Naive thymus-derived CD4-positive, alpha-beta T cell (primary cell): ENCODE measurements at places on chromosomes 3 and 15. TPM values are rescaled to one million over a fixed set of nuclear protein-coding genes. Genes with fewer than 3 reads are reported as not detected.

DNA sequence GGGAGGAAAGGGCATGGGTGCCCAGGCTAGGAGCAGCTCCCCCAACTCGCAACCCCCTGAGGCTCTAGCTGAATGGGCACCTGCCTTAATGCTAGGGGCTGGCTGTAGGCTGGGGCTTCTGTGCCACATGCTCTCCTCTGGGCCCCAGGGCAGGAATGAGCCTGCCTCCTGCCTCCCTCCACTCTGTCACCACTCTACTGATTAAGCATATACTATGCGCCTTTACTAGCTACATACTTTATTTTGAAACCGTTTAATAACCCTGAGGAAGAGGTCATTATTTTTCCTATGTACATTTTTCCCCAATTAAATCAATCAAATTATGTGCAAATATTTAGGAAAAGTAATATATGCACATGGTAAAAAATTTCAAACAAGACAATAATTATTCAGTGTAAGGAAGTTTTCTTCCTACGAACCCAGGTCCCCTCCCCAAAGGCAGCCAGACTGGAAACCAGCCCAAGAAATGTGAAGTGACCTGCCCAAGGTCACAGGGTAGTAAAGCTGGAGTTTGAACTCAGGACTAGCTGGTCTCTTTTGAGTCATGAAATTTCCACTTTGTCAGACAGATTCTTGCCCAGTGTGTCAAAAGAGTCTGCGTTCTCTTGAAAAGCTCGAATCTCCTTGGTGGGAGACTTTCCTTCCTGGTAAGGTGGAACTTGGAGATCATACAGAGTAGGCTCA, 122.5 kb downstream of the DNAJB8 start:
- no peak for DNase-seq
- no peaks in the 10 kb centered on the region for H3K4me1 ChIP-seq
- H3K27ac ChIP-seq, result no peak overlapping the region
- H3K36me3 ChIP-seq, result peaks cover 32% of the 10 kb centered on the region
- no peak overlapping the region for H3K4me3 ChIP-seq
- H3K27me3 ChIP-seq, result no peaks in the 10 kb centered on the region

DNA sequence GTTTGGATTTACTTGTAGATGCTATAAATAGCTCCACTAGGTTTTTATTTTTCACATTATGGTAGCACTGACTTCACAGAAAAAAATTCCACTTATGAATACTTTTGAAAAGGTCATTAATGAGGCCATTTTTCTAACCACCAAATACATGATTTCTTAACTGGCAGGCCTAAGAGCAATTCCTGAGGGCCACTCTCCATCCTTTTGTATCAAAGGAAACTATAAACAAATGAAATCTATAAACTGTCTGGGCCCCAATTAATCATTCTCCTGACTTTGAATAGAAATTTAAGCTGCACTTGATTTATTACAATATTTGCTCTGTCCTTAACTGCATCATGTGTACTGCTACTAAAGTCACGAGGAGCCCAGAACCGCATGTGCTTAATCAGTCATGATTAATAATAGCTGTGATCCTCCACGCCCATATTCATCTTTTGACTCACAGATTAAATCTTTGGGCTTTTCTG, 25.1 kb upstream of the MTMR10 start:
- no peak overlapping the region for H3K4me3 ChIP-seq
- H3K4me1 ChIP-seq, result peaks cover 15% of the 10 kb centered on the region
- no peaks in the 10 kb centered on the region for H3K36me3 ChIP-seq
- no peak overlapping the region for H3K27ac ChIP-seq
- DNase-seq, result no peak

Gene PRC1
- total RNA-seq, result 2.6 TPM

DNA sequence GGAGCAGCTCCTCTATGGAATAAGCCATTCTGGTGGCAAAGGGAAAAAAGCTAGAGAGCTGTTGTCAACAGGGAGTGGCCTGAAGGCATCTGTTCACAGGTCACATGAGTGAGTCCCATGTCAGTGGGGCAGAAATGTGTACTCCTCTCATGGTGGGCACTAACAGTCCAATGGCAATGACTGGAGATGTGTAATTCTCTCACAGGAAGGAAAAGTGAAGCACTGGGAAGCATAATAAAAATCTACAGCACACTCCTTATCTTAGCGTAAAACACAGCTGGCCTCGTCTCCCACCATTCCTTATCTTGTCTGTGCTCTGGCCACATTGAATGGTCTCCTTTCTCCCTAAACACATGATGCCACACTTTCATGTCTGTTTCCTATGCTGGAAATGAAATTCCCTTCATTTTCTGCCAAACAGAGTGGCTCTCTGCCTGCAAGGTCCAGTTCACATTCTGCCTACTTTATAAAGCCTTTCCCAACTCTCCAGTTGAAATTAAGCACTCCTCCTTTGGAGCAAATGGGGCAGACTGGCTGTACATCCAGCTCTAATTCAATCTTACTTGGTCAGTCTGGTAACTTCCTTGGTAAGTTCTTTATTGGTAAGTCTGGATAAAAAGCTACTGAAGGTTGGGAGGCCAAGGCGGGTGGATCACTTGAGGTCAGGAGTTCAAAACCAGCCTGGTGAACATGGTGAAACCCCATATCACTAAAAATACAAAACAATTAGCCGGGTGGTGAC, 139.8 kb downstream of the RPL22L1 start:
- no peak overlapping the region for H3K4me3 ChIP-seq
- no peaks in the 10 kb centered on the region for H3K4me1 ChIP-seq
- H3K27ac ChIP-seq, result no peak overlapping the region
- H3K27me3 ChIP-seq, result no peaks in the 10 kb centered on the region

Gene RARB
- total RNA-seq, result not detected

DNA sequence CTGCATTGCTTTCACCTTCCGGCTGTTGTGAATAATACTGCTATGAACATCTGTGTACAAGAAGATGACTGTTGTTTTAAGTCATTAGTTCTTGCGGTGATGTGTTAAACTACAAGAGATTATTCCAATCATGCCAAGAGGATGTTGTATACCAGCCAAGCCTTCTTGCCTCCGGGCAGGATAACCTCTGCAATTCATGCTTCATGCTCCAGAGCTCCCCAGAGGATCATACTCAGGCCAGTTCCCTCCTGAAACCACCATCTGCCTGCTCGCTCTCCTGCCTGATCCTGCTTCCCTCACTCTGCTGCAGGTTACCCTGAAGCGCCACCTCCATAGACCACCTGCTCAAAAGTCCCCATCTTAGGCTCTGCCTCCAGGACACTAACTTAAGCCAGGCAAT, 187.1 kb upstream of the PROK2 start:
- no peak for DNase-seq
- no peaks in the 10 kb centered on the region for H3K27me3 ChIP-seq
- no peaks in the 10 kb centered on the region for H3K36me3 ChIP-seq
- H3K4me1 ChIP-seq, result no peaks in the 10 kb centered on the region

DNA sequence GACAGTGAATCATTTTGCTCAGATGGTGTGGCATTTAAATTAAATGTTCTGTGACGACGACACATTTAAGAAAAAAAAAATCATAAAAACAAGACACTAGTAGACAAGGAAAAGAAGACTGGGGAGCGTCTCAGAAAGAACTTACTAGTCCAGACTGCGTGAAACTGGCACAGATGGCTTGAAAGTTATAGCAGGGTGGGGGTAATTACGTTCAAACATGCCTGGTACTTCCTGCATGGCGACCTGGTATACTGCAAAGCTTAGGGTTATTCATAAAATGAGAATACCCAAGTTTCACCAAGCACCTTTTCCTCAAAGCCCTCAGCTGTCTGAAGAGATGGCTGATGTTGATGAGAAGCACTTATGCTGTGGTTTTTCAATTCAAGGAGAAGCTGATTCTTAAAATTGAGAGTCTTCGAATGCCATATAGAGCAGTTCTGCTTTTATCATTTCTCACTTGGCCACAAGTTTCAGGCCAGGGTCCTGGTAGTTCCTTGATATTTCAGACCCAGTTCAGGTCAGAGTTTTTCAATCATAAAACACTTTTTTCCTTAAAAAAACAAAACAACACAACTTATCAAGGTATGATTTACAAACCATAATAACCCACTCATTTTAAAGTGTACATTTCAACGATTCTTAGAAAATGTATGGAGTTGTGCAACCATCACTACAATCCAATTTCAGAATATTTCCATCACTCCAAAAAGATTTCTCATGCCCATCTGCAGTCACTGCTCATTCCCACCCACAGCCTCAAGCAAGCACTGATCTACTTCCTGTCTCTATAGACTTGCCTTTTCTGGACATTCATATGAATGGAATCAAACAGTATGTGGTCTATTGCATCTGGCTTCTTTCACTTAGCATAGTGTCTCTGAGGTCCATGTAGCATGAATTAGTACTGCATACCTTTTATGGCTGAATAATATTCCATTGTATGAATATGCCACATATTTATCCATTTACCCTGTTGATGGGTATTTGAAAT, 24.7 kb downstream of the PCOLCE2 start:
- no peak overlapping the region for H3K27ac ChIP-seq
- no peak for DNase-seq
- no peaks in the 10 kb centered on the region for H3K36me3 ChIP-seq
- no peak overlapping the region for H3K4me3 ChIP-seq
- H3K27me3 ChIP-seq, result no peaks in the 10 kb centered on the region

GRCh38 chr15:43255376-43255775, 11.4 kb downstream of the TGM5 start:
- no peaks in the 10 kb centered on the region for H3K4me1 ChIP-seq
- no peak for DNase-seq
- no peak overlapping the region for H3K4me3 ChIP-seq

Gene PLCL2
- total RNA-seq, result 60.2 TPM

GRCh38 chr3:59249698-59250361, 200.0 kb upstream of the CFAP20DC start:
- no peak for DNase-seq
- no peaks in the 10 kb centered on the region for H3K27me3 ChIP-seq
- no peaks in the 10 kb centered on the region for H3K36me3 ChIP-seq
- H3K27ac ChIP-seq, result no peak overlapping the region

GRCh38 chr3:178260887-178261565, 275.2 kb upstream of the KCNMB2 start:
- DNase-seq, result no peak
- no peak overlapping the region for H3K27ac ChIP-seq
- H3K4me1 ChIP-seq, result no peaks in the 10 kb centered on the region
- H3K36me3 ChIP-seq, result no peaks in the 10 kb centered on the region

GRCh38 chr3:155861476-155862183, 7.4 kb upstream of the SLC33A1 start:
- H3K4me1 ChIP-seq, result no peaks in the 10 kb centered on the region
- no peaks in the 10 kb centered on the region for H3K27me3 ChIP-seq

Gene CTXN2
- total RNA-seq, result not detected

- no peak for DNase-seq
- no peaks in the 10 kb centered on the region for H3K27me3 ChIP-seq
- H3K4me3 ChIP-seq, result no peak overlapping the region
- H3K27ac ChIP-seq, result no peak overlapping the region
- H3K36me3 ChIP-seq, result no peaks in the 10 kb centered on the region
- no peaks in the 10 kb centered on the region for H3K4me1 ChIP-seq
Observed at GRCh38 chr15:75836959-75837334, 6.3 kb upstream of the UBE2Q2 start.

Gene DNAH1
- 27.0 and 32.1 TPM in 2 replicates for total RNA-seq

- no peak overlapping the region for H3K27ac ChIP-seq
- DNase-seq, result no peak
- H3K36me3 ChIP-seq, result no peaks in the 10 kb centered on the region
- no peak overlapping the region for H3K4me3 ChIP-seq
Observed at GRCh38 chr3:16392717-16393116, 120.8 kb downstream of the RFTN1 start.

GRCh38 chr3:135018149-135018923, 223.3 kb downstream of the EPHB1 start:
- DNase-seq, result no peak
- H3K27ac ChIP-seq, result no peak overlapping the region
- H3K36me3 ChIP-seq, result no peaks in the 10 kb centered on the region
- no peaks in the 10 kb centered on the region for H3K27me3 ChIP-seq
- H3K4me1 ChIP-seq, result no peaks in the 10 kb centered on the region
- H3K4me3 ChIP-seq, result no peak overlapping the region

DNA sequence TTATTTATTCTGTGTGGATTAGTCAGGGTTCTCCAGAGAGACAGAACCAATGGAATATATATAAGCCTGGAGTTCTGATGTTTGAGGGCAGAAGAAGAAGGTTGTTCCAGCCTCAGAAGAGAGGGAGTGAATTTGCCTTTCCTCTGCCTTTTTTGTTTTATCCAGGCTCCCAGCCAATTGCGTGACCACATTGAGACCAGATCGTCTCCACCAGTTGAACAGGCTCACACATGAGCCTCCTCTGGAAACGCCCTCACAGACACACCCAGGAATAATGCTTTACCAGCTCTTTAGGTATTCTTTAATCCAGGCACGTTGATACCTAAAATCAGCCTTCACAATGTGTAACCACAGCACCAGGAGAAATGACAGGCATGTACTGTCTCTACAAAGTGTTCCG, 923.1 kb downstream of the TBL1XR1 start:
- H3K27me3 ChIP-seq, result no peaks in the 10 kb centered on the region
- no peak overlapping the region for H3K4me3 ChIP-seq
- no peak overlapping the region for H3K27ac ChIP-seq
- no peaks in the 10 kb centered on the region for H3K36me3 ChIP-seq
- DNase-seq, result no peak
- no peaks in the 10 kb centered on the region for H3K4me1 ChIP-seq

Gene SERINC4
- total RNA-seq, result not detected

Gene SLC28A1
- not detected for total RNA-seq

GRCh38 chr15:95830281-95830680, 500.2 kb upstream of the NR2F2 start:
- DNase-seq, result no peak
- no peak overlapping the region for H3K4me3 ChIP-seq
- no peaks in the 10 kb centered on the region for H3K27me3 ChIP-seq

GRCh38 chr15:89998141-89998661, 2.9 kb upstream of the ZNF710 start:
- no peak overlapping the region for H3K4me3 ChIP-seq
- H3K27ac ChIP-seq, result no peak overlapping the region
- no peaks in the 10 kb centered on the region for H3K27me3 ChIP-seq
- no peaks in the 10 kb centered on the region for H3K36me3 ChIP-seq

- DNase-seq, result no peak
- peaks cover 25% of the 10 kb centered on the region for H3K4me1 ChIP-seq
- H3K4me3 ChIP-seq, result no peak overlapping the region
- no peaks in the 10 kb centered on the region for H3K36me3 ChIP-seq
- H3K27ac ChIP-seq, result no peak overlapping the region
Observed at GRCh38 chr3:20051123-20051806, 11.0 kb downstream of the KAT2B start.

Gene SLC22A13
- 0.62 TPM for total RNA-seq

Gene NTRK3
- 0.05 and 0.13 TPM in 2 replicates for total RNA-seq

Gene ZXDC
- 71.3 TPM for total RNA-seq

GRCh38 chr3:17195192-17195611, 310.4 kb downstream of the PLCL2 start:
- DNase-seq, result no peak
- no peaks in the 10 kb centered on the region for H3K27me3 ChIP-seq
- H3K27ac ChIP-seq, result no peak overlapping the region
- H3K4me1 ChIP-seq, result no peaks in the 10 kb centered on the region
- H3K4me3 ChIP-seq, result no peak overlapping the region

Gene SAMMSON
- total RNA-seq, result not detected

DNA sequence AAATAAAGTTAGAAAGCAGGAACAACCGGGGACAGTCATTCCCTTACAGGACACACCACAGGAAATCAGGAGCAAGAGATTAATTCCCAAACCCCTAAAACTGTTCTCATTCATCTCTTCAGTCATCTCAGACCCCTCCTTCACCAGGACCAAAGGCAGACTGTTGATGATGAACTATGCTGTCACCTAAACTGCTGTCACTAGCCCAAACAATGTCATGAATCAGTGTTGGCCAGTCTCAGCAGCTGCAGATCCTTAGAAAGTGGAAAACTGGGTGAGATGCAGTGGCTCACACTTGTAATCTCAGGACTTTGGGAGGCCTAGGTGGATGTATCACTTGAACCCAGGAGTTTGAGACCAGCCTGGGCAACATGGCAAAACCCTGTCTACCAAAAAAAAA, 909.6 kb downstream of the ROBO1 start:
- DNase-seq, result no peak
- H3K36me3 ChIP-seq, result no peaks in the 10 kb centered on the region
- no peaks in the 10 kb centered on the region for H3K27me3 ChIP-seq
- no peak overlapping the region for H3K27ac ChIP-seq
- no peak overlapping the region for H3K4me3 ChIP-seq

Gene MCF2L2
- 0.27 TPM for total RNA-seq
